ENCODE measurements at places on chromosomes 4 and X.
A peak's percentile ranks its signal among the peaks of the same experiment; 100 is the strongest.

DNA sequence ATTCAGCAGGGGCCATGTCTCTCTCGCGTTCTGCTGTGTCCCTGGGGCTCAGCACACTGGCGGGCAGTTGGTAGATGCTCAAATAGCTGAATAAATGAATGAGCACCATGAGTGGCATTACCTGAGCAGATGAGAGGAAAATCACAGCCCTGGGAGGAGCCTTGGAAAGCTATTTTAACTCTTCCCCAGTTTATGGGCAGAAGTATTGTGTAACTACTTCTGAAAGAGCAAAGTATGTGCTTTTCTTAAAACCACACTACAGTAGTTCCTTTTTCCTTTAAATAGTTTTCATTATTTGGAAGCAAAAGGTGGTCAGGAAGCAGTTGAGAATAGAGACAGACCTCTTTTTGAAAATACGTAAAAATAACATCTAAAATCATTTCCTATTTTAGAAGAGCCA, 3.0 kb upstream of the PLAC1 start:
- DNase-seq = no peak

DNA sequence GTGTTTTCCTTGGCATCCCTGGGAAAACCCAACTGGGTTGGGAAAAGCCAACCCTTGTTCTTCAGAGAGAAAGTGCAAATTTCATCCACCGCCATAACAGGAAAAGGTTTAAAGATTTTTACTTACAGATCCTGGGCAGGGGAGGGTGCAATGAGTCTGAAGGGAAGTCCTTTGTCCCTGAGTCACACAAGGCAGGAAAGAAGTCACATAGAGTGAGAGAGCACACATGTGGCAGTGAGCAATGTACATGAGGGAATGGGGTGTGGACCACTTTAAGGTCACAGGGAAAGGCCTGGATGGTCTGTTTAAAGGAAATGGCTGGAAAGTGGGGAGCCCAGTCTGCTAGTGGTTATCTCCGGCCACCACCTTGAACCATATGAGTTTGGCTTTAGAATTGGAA, 248.9 kb downstream of the HS3ST1 start:
- DNase-seq = no peak

DNA sequence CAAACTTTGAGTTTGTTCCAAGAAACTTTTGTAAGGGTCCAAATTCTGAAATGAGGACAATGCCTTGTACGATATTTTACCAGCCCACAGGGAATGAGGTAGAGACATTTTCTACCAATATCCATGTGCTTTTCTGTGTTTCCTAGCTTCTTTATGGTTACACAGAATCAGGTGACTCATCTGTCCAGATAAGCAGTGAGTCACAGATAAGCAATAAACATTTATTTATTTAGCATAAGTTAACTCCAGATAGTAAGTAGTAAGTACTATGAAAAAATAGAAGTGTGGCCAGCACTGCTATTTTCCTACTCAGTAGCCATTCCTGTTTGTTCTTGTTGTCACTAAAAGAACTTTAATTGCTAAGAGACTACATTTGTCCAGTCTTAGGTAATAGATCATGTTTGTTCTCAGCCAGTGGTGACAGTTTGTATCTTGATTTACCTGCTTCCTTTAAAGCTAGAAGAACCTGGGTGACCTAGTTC, 7.4 kb downstream of the AFF1 start:
- DNase-seq = no peak

- no peak for DNase-seq
These were observed 386.6 kb upstream of the CPEB2 start for GRCh38 chr4:14615671-14616070.

GRCh38 chr4:168318266-168318895, at the start of gene DDX60:
Gene DDX60 (minus strand): TSS chr4:168318752. CDS start chr4:168311259, 7,493 bp downstream.
- DNase-seq = peak; percentile 88

- DNase-seq = no peak
These were observed 211.9 kb downstream of the AFAP1 start for GRCh38 chr4:7727749-7728148.

GRCh38 chr4:66059556-66059955, 389.3 kb upstream of the EPHA5 start:
- no peak for DNase-seq

- no peak for DNase-seq
These were observed 111.7 kb downstream of the CHRNA9 start for GRCh38 chr4:40446839-40447238.

Measured in retina (tissue), 1 donor.